T-helper 2 cell (primary cell): ENCODE measurements at places on chromosomes 6 and 20.

DNA sequence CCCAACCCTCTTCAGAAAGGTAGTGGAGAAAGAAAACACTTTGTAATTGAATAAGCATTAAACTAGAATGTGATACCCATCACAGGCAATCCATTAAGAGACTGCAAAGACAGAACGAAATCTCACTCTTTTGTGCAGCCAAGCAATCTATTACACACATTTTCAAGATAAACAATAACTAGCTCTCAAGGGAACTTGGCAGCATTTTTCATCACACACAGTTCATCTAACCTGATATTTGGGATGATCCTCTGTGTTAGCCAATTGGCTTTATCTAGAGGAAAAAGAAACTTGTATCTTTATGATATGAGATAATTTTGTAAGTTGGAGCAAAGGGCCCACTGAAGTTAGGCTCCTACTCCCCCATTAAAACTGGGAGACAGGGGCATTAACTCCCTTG lies 1.5 kb upstream of the GZF1 start:
- DNase-seq = no peak

DNA sequence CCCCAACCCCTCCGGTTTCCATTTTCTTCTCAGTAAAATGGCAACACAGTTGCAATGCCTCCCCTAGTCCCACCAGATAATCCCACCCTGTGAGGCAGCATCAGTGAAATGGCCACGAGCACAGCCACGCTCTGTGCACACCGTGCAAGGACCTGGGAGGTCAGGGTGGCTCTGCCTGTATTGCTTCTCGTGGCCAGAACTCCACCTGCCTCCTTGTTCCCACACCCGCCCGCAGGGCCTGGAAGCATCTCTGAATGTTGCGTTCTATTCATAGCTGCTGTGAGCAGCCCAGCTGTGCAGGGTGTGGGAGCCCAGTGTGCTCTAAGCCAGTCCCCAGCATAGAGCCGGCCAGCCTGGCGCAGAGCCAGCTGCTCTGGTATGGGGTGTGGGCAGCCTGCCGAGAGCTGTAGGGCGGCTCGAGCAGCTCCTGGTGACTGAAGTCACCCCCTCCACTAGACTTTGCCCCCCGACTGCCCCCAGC lies 161.1 kb downstream of the DLL1 start:
- no peak for DNase-seq

DNA sequence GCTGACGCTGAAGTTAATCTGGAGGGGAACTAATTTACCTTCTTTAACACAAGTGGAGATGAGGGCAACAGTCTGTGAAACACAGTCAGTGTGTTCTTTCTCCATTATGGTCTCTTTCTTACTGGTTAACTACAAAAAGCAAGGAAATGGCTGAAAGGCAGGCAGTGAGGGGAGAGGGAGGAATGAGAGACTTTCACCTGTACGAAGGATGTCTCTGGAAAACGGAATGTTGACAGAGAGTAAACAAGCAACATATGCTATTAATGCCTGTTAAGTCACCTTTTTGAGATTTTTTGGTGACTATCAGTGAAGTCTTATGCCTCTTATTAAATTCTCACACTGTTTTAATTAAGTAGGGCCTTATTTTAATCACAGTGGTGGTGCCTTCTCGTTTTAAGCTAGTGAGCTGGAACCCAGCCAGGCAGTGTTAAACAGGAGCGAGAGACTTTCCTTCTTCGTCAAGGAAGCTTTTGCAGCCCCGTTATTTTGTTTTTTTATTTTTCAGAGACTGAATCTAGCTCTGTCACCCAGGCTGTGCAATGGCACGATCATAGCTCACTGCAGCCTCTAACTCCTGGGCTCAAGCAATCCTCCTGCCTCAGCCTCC lies 165.6 kb downstream of the ATXN1 start:
- no peak for DNase-seq

DNA sequence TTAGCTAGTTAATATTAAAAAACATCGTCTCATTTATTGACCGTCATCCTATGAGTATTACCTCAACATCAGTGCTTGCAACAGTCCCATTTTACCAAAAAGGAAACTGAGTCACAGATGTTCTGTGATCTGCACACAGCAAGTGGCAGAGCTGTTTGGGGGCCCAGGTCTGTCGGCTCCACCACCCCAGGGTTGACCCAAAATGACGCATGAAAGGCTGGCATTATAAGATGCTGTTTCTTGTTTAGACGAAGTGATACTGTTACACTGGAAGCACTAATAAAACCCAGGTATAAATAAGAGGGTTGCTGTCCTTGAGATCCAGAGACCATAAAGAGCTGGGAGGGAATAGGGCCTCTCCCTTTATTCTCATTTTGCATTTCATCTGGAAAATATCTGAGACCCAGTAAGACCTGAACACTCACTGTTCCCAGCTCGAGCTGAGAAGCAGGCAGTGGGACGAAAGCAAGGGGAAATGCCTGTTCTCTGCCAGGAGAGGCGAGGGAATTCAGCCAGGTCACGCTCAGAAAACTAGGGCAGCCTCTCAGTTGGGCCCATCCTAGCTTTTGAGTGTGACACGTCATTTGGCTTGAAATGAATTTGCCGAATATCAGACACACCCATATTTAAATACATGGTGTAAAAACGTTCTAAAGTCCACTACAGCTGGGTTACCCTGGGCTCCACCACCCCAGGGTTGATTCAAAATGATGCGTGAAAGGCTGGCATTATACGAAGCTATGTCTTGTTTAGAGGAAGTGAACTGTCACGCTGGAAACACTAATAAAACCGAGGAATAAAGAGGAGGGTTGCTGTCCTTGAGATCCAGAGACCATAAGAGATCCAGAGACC lies 1.4 kb upstream of the MICAL1 start:
- DNase-seq = no peak

GRCh38 chr6:117008618-117009017 lies 131.6 kb downstream of the RFX6 start:
- DNase-seq = no peak

- no peak for DNase-seq
These were observed 87.0 kb downstream of the PPP1R3G start for GRCh38 chr6:5172041-5172653.
